ENCODE measurements at places on chromosomes 5 and 9. TPM values are rescaled to one million over a fixed set of nuclear protein-coding genes. Genes with fewer than 3 reads are reported as not detected.

GRCh38 chr9:25724424-25724823 is 46.2 kb upstream of the TUSC1 start:
- no peak for DNase-seq

DNA sequence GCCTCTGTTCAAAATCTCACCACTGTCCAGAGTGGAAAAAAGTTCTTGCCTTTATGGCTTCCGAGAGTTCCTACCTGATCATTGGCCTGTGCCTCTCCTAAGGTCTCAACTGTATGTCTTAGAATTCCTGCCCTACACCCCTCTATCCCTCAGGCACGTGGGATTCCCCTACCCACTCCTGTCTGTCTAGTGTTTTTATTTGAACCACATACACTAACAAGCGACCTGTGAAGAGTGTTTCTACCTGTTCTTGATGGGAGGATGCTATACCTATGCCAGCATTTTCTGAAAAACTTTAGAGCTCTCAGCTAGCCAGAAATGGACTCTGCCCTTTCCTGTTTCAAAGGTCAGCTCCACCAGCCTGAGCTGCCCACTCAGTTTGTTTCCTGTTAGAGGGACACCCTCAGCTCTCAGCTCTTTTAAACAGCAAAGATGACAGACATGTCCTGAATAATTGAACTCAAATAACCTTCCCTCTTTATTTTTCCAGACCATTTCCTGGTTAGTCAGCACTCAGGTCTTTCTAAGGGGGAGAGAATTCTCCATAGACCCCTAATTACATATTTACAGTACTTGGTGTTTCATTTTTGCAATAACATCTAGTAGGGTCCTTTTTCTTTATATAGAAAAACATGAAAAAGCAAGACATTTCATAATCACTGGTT is 214.8 kb downstream of the AOPEP start:
- no peak for DNase-seq

- DNase-seq, result no peak
Observed at GRCh38 chr5:6248132-6248531, 130.2 kb downstream of the MED10 start.

DNA sequence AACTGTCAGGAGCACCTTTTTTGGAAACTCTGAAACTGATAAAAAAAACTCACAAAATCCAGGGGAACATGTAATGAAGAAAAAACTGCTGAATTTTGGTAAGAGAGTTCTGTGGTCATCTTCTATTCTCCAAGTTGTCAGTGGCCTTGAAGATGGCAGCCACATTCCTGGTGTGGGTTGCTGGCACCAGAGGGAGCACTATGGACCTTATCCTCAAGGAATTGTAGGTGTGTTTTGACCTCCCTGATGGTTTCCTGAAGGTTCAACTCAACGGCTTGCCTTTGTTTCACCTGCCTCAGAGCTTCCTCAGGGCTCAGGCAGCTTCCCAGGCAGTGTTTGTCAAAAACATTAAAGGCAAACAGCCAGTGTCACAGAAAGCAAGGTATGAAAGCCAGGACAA is 2.2 kb upstream of the SLC38A9 start:
- no peak for DNase-seq

DNA sequence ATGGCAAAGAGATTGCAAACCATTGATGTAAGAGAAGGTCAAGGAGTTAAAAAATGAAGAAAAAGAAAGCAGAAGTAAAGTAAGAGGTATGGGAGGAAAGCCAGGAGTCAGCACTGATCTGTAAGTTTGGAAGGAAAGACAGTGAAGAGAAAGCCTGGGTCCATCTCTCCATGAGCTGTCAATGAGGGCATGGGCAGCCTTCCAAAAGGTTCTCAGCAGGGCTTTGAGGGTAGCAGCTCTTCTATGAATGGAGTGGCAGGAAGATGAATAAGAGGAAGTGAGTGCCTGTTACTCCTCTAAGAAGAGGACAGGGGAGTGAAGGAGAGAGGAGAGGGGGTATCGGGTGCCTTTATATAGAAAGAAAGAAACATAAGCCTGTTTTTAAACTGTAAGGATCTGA is 97.1 kb downstream of the ADCY2 start:
- DNase-seq, result no peak

GRCh38 chr5:10109299-10109698 is 140.4 kb downstream of the ATPSCKMT start:
- DNase-seq, result no peak

GRCh38 chr9:120571443-120572257 is 8.3 kb downstream of the CDK5RAP2 start:
- no peak for DNase-seq

DNA sequence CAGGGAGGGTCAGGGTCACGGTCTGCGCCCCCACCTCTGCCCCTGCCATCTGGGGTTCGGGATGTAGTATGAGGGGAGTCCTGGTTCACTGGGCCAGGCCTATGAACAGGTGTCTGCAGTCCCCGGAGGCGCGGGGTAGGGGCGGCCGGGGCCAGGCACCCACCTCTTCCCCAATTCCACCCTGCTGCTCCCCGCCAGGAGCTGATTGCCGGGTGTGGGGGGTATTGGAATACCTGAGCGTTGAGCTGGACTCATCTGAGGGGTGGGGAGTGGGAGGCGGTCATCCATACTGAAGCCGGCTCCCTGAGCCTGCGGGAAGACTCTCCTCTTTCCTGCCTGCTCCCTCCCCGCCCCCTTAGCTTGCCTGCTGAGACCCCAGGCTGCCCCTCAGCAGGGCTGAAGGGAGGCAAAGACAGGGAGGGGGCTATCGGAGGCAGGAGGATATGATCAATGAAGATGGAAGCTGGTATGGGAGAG is 679 bp downstream of the SLC6A7 start:
- DNase-seq, result no peak

DNA sequence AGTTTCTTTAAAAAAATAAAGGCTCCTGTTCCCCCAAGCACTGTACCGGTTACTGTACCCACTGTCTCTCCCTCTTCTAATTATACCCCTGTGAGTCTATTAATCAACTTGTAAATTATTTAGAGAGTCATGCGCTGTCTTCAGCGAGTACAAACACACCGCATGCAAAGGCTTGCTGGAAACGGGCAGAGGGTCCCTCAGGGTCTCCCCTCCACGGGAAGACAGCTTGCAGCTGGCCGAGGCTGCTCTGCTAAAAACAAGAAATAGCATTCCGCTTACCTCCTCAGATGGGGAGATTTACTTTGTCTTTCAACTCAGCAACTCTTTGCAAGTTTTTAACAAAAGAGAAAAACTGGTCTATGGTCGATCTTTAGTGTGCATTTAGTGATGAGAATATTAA is 71.8 kb downstream of the AK8 start:
- DNase-seq, result no peak

Gene EIF4E1B
- not detected for total RNA-seq

Gene CORO2A
- 24.3 TPM for total RNA-seq

Gene PCDHA6
- 1.2 TPM for total RNA-seq

Gene LHX3
- total RNA-seq, result not detected

Gene HSPB3
- total RNA-seq, result not detected

Gene CCDC171
- total RNA-seq, result 2.1 TPM

All from Calu3 (cell line).